Naive thymus-derived CD8-positive, alpha-beta T cell (primary cell): ENCODE measurements at places on chromosomes 3 and 15.

GRCh38 chr15:79977431-79978054 is 6.5 kb upstream of the BCL2A1 start:
- peaks cover 11% of the 10 kb centered on the region for H3K4me1 ChIP-seq
- peak overlapping the region; percentile 34 for H3K27ac ChIP-seq
- no peaks in the 10 kb centered on the region for H3K27me3 ChIP-seq
- no peak overlapping the region for H3K4me3 ChIP-seq
- no peaks in the 10 kb centered on the region for H3K36me3 ChIP-seq

GRCh38 chr3:187994221-187995042 is 159.5 kb upstream of the LPP start:
- no peaks in the 10 kb centered on the region for H3K36me3 ChIP-seq
- peak overlapping the region; percentile 14 for H3K27ac ChIP-seq
- H3K4me3 ChIP-seq = peak overlapping the region; percentile 63
- DNase-seq = no peak

DNA sequence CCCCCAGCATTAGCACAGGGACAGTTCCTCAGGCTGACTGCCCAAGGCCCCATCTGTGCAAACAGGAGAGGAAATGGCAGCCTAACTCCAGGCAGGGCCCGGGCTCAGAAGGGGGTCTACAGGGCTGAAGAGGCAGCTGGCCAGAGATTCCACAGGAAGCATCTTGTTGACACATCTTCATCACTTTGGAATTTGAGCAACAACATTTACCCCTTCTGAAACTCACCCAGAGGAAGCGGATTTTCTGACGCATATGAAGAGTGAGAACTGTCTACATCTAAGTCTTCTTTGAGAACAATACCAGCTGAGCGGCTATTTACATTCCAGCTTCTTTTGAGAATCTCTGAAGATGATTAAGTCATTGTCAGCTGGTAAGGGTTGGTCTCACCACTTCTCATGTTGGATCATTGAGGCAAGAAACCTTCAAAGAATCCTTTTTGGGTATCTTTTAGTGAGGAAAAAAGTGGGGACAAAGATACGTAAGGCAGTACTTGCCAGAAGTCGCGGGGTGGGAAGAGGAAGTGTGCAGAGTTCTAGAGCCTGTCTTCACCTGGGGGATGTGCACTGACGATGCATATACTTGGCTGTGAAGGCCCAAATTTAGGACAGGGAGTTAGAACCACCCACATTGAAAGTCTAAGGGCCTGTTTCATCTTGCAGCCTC is 25.4 kb upstream of the SRP14 start:
- peak overlapping the region; percentile 12 for H3K27ac ChIP-seq
- H3K36me3 ChIP-seq = no peaks in the 10 kb centered on the region

DNA sequence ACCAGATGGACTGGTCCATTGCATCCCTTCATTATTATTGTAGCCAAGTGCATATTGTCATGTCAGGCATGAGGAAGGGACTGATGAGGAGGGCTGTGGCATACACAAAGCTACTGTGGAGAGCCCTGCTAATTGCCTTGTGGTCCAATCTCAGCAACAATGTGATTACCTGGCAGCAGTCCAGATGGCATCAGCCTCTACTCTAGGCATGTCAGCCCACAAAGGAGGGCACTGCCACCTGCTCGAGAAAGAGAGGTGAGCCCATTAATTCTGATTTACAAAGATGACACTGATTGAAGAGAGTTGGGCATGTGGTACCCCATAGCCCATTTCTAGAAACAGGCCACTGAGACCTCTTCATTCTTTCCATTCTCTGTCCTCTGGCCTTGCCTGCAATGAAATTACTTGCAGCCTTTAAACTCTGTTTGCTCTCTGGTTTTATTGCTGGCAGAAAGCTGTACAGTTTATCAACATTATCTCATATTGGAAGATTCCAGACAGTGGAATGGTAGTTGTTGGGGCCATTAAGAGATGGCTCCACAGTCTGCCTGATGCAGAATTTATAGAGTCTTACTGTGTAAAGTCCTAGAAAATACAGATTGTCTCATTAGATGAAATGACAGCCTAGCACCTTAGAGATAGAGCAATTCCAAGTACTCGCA is 307.7 kb downstream of the ARPP21 start:
- no peaks in the 10 kb centered on the region for H3K27me3 ChIP-seq
- H3K27ac ChIP-seq = no peak overlapping the region
- DNase-seq = no peak
- H3K36me3 ChIP-seq = no peaks in the 10 kb centered on the region
- no peaks in the 10 kb centered on the region for H3K4me1 ChIP-seq
- no peak overlapping the region for H3K4me3 ChIP-seq

DNA sequence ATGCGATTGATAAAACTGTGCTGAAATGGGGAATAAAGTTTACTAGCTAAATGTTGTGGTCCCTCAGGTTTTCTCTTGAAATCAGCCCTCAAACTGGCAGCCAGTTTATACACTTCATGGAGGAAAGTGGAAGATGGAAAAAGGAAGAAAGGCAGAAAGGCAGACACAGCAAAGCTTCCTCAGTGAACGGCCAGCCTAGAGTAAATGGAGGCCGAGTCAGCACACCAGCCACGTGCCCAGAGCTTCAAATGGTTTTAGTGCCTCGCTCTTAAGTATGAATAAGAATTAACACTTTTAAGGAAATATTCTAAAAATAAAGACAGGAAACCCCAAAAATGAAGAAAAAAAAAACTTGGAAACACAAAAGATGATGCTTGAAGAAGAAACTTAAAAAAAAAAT is 48.3 kb downstream of the GNB4 start:
- peaks cover 16% of the 10 kb centered on the region for H3K36me3 ChIP-seq
- H3K4me1 ChIP-seq = no peaks in the 10 kb centered on the region
- no peak overlapping the region for H3K27ac ChIP-seq
- DNase-seq = no peak

GRCh38 chr3:33729993-33730392 is 11.9 kb upstream of the CLASP2 start:
- peaks cover 1% of the 10 kb centered on the region for H3K4me1 ChIP-seq
- no peaks in the 10 kb centered on the region for H3K36me3 ChIP-seq
- no peak overlapping the region for H3K27ac ChIP-seq
- peaks cover 4% of the 10 kb centered on the region for H3K27me3 ChIP-seq
- no peak for DNase-seq
- no peak overlapping the region for H3K4me3 ChIP-seq

DNA sequence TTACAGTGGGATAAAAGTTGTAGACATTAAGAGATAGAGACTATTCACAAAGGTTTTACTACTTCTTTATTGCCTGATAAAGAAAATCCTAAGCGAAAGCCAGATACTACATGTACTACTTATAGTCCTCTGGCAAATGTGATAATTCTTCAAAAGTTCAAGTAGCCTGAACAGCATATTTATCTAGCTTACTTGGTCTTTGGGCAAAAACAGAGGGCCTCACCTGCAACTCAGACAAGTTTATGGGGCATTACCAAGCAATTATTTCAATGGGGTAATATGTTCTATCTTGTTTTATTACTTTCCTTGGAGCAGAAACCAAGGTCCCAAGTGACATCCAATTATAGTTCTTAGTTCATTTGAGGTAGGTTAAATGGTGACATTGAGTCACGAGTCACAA is 390.1 kb upstream of the ARHGEF26 start:
- no peak for DNase-seq
- H3K4me1 ChIP-seq = no peaks in the 10 kb centered on the region
- H3K27me3 ChIP-seq = peaks cover 9% of the 10 kb centered on the region
- H3K4me3 ChIP-seq = no peak overlapping the region
- H3K36me3 ChIP-seq = no peaks in the 10 kb centered on the region
- H3K27ac ChIP-seq = no peak overlapping the region

DNA sequence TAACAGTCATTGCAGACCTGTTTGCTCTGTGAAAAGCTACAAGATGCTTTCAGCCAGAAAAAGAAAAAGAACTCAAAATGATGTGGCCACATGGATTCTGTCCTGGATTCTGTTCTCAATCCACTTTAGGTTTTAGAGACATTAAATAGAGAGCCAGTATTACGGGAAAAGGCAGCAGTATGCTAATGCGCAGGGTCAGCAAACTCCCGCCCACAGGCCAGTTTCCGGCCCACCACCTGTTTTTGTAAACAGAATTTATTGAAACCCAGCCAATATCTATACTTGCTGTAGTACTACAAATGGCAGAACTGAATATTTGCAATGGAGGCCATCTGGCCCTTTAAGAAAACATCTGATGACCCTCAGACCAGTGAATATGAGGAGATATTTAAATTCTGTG is 416.1 kb downstream of the ERC2 start:
- no peaks in the 10 kb centered on the region for H3K4me1 ChIP-seq
- no peak overlapping the region for H3K27ac ChIP-seq
- no peaks in the 10 kb centered on the region for H3K36me3 ChIP-seq

DNA sequence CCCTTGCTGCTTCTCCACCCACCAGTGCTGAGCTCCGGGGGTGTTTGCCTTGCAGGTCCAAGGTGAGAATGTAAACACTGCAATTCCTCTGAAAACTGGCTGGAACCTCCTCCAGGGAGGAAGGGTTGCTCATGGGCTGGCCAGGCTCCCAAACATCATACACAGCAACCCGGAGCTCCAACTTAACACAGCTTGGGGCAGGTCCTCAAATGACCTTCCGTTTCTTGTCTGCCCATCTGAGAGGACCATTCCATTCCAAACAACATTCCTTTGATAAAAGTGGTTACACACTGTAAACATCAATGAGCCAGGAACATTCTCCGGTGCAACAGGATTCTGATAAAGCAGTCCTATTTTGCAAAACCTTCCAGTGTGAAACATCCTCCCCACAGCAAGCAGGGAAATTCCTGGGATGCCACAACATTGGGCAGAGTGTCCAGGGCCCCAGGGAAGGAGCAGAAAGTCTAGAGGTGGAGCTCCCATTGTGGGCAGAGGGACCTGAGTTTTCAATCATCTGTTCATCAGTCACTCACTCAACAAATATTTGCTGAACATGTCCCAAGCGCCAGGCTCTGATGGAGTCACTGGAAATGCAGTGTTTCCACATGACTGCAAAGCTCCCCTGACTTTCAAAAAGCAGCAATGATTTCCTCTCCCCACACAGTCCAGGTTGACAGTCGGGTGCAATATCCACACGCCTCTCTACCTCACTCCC is 7.3 kb upstream of the HEG1 start:
- no peaks in the 10 kb centered on the region for H3K36me3 ChIP-seq
- no peak overlapping the region for H3K4me3 ChIP-seq
- peaks cover 8% of the 10 kb centered on the region for H3K4me1 ChIP-seq
- no peak for DNase-seq
- peaks cover 13% of the 10 kb centered on the region for H3K27me3 ChIP-seq

GRCh38 chr3:114380233-114380651 is 86.4 kb downstream of the TIGIT start:
- H3K4me3 ChIP-seq = no peak overlapping the region
- no peak for DNase-seq
- peaks cover 12% of the 10 kb centered on the region for H3K4me1 ChIP-seq
- H3K36me3 ChIP-seq = peaks cover 40% of the 10 kb centered on the region
- H3K27me3 ChIP-seq = no peaks in the 10 kb centered on the region

- H3K4me3 ChIP-seq = no peak overlapping the region
- H3K27ac ChIP-seq = no peak overlapping the region
- DNase-seq = no peak
- H3K4me1 ChIP-seq = no peaks in the 10 kb centered on the region
- H3K27me3 ChIP-seq = no peaks in the 10 kb centered on the region
Measured at GRCh38 chr3:8313560-8314267, 187.9 kb upstream of the LMCD1 start.

- H3K4me1 ChIP-seq = peaks cover 25% of the 10 kb centered on the region
- H3K27ac ChIP-seq = peak overlapping the region; percentile 19
- peaks cover 30% of the 10 kb centered on the region for H3K36me3 ChIP-seq
Measured at GRCh38 chr3:141291559-141292355, 60.1 kb downstream of the PXYLP1 start.

- no peak overlapping the region for H3K27ac ChIP-seq
- no peak overlapping the region for H3K4me3 ChIP-seq
Measured at GRCh38 chr3:95965704-95966336, 848.6 kb upstream of the EPHA6 start.

DNA sequence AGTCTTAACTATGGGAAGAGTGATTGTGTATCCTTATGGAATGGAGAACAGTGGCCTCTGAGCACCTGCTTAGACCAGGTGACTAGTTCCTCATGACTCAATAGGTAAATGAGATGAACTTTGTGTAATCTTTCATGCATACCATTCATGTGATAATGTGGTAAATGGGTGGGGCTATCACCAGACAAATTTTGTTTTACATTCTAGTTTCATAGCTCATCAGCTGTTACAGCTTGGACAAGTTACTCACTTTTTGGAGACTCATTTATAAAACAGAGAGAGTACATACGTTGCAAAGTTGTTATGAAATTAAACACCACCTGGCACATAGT is 103.7 kb upstream of the TGFBR2 start:
- peaks cover 12% of the 10 kb centered on the region for H3K4me1 ChIP-seq
- no peak for DNase-seq
- H3K27me3 ChIP-seq = no peaks in the 10 kb centered on the region
- no peak overlapping the region for H3K4me3 ChIP-seq

GRCh38 chr15:86001200-86001599 is 78.5 kb upstream of the AGBL1 start:
- H3K4me1 ChIP-seq = no peaks in the 10 kb centered on the region
- no peak overlapping the region for H3K4me3 ChIP-seq
- peaks cover 37% of the 10 kb centered on the region for H3K27me3 ChIP-seq
- no peaks in the 10 kb centered on the region for H3K36me3 ChIP-seq
- DNase-seq = no peak

- no peak overlapping the region for H3K4me3 ChIP-seq
- DNase-seq = no peak
- no peak overlapping the region for H3K27ac ChIP-seq
- H3K36me3 ChIP-seq = no peaks in the 10 kb centered on the region
- peaks cover 41% of the 10 kb centered on the region for H3K27me3 ChIP-seq
- H3K4me1 ChIP-seq = peaks cover 14% of the 10 kb centered on the region
Measured at GRCh38 chr3:45123030-45123429, 23.1 kb downstream of the CDCP1 start.

GRCh38 chr3:149902498-149903139 is 68.1 kb downstream of the PFN2 start:
- peaks cover 11% of the 10 kb centered on the region for H3K36me3 ChIP-seq
- H3K4me1 ChIP-seq = no peaks in the 10 kb centered on the region
- peak overlapping the region; percentile 11 for H3K27ac ChIP-seq
- H3K4me3 ChIP-seq = no peak overlapping the region

DNA sequence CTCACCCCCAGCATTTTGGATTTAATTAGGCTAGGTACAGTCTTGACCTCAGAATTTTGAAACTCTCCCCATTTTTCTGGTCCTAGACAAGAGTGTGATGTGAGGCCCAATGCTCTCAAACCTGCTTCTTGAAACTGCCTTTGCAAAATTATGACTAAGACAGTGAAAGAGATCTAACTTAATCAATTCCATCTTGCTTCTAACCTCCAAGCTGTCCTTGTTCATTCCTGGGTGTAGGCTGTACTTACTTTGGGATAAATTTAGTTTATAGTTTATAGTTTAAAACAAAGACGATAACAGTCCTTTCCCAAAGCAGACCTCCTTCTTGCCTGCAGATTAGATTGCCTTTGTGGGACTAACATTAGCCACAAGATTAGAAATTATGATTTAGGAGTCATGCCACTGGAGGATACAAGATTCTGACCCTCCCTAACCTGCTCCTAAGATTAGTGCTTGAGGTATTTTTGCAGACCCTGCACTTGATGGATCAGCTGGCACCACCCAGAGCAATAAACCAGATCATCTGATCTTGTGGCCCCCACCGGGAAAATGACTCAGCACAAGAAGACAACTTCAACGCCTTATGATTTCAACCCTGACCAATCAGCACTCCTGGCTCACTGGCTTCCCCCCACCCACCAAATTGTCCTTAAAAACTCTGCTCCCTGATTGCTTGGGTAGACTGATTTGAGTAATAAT is 59.6 kb downstream of the CD200R1L start:
- no peak overlapping the region for H3K27ac ChIP-seq
- no peaks in the 10 kb centered on the region for H3K4me1 ChIP-seq
- no peaks in the 10 kb centered on the region for H3K27me3 ChIP-seq
- DNase-seq = no peak
